NCI-H1694 (cell line): ENCODE measurements at places on chromosomes 7 and 10.

DNA sequence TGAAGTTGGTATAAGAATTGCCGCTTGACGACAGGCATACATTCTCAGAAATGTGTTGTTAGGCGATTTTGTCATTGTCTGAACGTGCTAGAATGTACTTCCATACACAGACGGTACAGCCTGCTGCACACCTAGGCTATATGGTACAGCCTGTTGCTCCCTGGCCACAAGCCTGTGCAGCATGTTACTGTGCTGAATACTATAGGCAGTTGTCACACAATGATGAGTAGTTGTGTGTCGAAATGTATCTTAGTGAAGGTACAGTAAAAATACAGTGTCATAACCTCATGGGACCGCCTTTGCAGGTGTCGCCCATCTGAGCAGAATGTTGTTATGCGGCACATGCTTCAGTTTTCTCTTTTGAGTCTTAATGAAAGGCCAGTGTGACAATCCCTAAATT is 66.5 kb downstream of the SHH start:
- no peak for DNase-seq

DNA sequence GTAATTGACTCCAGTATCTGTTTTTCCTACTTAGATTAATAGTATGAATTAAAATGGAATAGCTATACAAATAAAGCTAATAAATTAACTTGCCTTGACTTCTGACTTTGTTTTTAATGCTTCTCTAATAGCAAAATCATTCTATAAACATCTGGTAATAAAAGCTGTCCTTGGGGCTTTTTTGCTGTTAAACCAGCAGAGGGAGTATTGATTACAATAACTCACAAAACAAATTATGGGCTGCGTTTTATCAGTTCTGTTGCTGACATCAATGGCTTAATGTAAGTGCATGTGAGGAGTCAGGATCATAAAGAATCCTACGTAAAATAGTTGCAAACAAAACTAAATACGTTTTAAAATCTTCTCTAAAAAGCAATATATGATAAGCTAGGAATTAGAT is 667.8 kb downstream of the PCDH15 start:
- no peak for DNase-seq

- no peak for DNase-seq
Measured at GRCh38 chr10:120715171-120715570, 136.0 kb upstream of the WDR11 start.

GRCh38 chr7:37987732-37988131 is 67.3 kb downstream of the EPDR1 start:
- DNase-seq: no peak

DNA sequence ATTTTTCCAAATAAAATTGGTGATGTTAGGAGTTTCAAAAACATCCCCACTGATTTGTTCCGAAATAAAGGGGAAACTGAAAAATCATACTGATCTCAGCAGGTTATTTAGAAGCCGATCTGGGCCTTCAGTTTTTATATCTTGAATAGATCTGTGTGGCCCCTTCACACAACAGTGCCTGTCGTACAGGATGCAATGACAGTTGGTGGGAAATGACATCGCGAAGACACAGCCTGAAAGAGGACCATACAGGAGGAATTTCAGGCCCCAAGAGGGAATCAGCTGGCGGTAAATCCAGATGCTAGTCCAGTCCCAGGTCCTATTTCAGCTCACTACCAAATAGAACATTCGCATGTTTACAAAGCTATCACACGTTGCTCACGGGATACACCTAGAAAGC is 3.0 kb downstream of the H2BK1 start:
- DNase-seq: no peak

GRCh38 chr7:73520673-73521635 is 1.1 kb downstream of the BAZ1B start:
- no peak for DNase-seq

DNA sequence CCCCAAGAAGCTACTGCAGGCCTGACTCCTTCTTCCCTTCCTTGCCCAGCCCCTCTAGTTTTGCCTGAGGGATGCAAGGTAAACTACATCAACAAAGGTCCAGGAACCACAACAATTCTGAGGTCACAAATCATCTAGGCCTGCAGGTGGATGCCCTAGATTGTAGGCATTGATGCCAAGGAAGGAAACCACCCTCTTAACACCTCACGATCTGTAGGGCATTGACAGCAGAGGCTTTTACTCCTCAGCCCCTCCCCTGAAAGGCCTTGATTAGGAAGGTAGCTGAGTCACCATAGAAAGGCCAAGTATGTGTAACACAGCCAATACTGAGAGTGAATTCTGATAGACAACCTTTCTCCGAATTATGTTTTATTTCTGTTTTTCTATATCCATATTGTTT is 46.7 kb upstream of the FAM3C start:
- DNase-seq: no peak

GRCh38 chr10:36362257-36362656 is 720.2 kb upstream of the FZD8 start:
- peak; percentile 6 for DNase-seq

GRCh38 chr7:141118767-141119166 is 44.9 kb downstream of the TMEM178B start:
- no peak for DNase-seq

- no peak for DNase-seq
Measured at GRCh38 chr7:91875851-91876250, 4.7 kb downstream of the MTERF1 start.

DNA sequence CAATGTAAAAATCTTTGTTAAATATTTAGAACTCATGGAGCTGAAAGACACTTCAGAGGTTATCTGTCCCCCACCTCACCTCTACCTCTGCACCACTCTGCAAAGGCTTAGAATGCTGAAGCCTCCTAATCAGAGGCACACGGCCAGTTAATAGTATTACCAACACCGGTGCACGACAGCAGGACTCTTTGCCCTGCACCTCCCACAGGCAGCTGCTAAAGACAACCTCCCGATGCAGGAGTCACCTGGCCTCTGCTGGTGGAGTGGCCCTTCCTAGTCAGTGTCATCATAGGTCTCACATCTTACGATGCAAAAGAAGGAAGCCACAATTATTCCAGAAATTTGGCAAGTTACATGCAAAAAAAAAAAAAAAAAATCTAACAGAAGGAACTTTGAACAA is 66.6 kb upstream of the MGMT start:
- no peak for DNase-seq

GRCh38 chr7:43119371-43120075 is 7.1 kb downstream of the HECW1 start:
- DNase-seq: no peak

DNA sequence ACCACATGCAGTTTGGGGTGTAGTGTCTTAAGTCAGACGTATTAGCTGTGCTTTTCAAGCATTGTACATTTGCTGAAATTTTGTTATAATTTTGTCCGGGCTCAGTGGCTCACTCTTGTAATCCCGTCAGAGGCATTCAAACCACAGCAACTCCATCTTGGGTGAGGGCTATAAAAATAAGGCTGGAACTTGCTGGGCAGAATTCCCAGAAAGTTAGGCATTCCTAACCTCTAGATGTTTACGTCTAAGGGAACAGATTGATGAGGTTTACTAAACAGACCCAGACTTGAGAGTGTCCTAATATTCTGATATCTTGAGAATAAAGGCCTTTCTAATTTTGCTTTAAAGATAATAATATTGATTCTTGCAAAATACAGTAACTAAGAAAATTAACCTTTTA is 957.8 kb downstream of the NXPH1 start:
- no peak for DNase-seq

DNA sequence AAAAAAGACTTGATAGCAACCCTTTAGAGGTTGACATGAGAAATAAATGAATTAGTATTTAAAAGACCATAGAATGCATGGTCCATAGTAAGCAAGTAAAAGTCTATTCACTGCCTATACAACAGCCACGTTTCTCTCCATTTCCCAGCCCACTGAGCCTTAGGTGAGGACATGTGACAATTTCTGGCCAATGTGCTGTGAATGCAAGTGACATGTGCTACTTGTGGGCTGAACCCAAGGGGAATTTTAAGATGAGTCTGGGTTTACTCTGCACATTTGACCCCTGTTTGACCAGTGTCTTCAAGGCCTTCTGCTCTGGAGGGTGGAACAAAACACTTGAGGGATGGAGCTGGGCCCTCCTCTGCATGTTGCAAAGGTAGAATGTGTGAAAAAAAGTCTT is 384.4 kb upstream of the KLF6 start:
- DNase-seq: no peak

GRCh38 chr10:74400186-74400585 is 249.2 kb downstream of the ADK start:
- DNase-seq: no peak

DNA sequence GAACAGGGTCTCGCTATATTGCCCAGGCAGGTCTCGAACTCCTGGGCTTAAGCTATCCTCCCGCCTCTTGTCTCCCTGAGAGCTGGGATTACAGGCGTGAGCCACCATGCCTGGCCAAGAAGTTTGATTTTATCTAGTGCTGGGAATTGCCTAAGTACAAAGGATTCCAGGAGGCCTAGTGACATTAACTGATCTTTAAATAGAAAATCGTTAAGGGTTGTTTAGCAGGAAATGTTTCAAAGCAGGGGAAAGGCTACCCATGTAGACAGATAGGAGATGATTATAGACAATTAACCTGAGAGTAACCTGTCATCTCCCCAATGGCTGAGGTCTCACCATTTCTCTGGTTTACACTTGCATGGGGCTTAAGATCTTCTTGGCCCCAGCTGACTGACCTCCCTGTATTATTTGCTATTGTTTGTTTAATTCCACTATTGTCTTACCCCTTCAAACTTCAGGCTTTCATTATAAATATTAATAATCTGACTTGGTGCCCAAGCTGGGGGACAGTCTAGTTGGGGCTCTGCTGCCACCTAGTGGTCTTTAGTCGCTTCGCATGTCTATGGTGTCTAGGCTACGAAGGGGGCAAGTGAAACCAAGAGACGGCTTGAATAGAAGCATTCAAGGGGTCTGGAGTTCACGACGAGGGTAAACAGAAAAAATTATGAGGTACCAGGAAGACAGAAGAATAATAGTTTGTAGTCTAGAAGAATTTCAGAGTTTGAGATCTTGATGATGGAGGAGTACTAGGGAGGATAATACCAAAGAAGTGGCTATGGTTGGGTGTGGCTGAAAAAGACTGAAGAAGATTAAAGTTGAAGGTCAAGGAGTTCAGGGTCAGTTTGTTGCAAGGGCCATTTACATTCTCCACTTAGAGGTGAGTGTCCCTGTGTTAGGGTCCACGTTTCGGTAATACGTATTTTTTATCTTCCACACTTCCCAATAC is 40.4 kb upstream of the BPGM start:
- peak; percentile 71 for DNase-seq

GRCh38 chr7:140384894-140385545 is 13.3 kb downstream of the SLC37A3 start:
- DNase-seq: no peak

GRCh38 chr7:17520941-17521340 is 222.5 kb downstream of the AHR start:
- DNase-seq: no peak

DNA sequence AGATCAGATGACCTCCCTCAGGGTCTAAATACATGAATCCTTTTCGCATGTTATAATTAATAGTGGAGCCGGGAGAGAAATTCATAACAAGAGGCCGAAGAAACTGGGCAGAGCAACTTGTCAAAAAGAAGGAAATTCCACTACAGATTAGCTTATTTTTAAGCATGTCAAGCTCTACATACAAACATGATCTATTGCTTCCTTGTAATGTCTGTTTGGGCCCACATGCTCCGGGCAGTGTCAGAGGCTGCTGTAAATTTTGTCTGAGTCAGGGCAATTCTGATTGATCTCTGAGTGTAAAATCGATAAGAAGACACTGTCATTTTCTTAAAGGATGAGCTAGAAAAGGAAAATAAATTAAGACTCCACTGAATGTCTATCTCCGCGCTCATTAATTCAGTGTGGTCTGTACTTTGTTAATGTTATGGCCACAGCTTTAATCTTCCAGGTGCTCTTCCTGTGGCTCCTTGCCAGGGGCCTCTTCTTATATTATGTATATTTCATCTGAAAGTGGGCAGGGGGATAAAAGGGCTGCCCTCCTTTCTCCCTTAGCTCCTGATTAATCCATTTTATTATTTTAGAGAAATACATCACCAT is 194.1 kb upstream of the SP8 start:
- DNase-seq: no peak

DNA sequence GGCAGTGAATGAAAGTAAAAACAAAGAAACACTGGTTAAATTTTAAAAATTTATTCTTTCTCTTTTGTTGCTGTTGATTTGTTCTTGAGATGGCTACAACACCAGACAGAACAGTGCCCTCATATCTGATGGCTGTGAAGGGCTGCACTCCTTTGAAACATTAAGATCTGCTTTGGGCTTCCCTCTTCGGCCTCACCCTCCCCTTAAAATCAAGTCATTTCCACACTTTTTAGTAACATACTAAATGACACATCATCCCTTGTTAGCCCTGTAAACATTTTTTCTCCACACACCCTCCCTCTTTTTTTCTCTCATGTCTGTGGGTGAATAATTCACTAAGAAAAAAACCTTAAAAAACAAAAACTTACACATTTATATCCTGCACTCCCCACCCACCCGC is 16.4 kb downstream of the IRF5 start:
- DNase-seq: no peak
